NCI-H1694 (cell line): ENCODE measurements at places on chromosomes 3 and 15.

DNA sequence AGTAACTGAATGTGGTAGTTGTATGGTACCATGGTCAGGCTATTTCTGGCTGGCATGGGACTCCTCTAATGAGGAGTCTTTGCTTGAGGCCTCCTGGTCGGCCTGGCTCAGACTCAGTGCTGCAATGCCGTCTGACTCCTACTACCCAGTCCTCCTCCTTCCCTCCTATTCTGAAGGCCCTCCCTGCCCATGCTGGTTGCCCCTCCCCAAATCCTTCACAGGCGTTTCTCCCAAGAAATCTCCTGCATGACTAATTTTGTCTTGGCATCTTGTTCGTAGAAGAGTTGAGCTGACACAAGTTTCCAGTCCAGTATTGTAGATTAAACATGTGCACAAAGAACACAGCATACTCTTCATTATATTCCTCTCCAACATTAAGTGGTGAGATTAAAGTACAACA lies 115.5 kb downstream of the NFKBIZ start:
- no peak for DNase-seq

GRCh38 chr3:18745472-18745871 lies 320.3 kb upstream of the SATB1 start:
- DNase-seq: no peak

DNA sequence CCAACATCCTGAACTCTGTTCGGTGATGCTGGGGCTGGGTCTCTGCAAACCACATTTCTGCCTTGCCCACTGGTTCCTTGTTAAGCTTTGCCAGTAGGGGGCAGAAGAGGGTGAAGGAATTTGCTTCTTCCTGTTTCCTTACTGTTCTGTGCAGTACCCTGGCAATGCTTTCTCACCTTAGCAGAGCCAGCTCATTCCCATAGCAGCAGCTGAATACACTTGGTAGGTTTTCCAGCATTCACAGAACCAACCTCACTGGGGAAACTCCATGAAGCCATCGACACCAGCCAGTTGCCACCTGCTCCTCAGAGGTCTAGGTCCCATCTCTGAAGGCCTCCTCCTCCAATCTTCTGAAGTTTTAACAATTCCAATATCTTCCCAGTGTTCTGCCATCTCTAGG lies 308.4 kb downstream of the PDCD6IP start:
- no peak for DNase-seq

DNA sequence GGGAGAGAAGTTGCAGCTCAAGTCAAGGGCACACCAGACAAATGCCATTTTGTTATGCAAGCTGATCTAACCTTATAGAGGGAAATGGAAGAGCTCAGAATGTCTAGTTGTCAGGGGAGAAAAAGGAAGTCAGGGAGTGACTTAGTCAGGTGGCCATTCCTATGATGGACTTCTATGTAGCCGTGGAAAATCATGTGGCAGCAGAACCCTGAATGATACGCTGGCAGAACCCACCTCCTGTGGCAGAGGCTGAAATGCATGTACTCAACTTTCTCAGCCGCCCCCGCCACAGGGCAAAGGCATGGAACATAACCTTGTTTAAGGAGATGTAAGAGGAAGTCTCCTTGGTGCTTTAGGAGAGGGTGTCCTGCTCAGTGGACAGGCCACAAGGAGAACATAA lies 37.7 kb upstream of the PARL start:
- DNase-seq: no peak

- no peak for DNase-seq
Measured at GRCh38 chr3:64331605-64332004, 106.3 kb upstream of the PRICKLE2 start.
